ENCODE measurements at places on chromosomes 16 and 17.

GRCh38 chr17:2442166-2442565 lies 41.3 kb upstream of the MNT start:
- DNase-seq, result no peak

- DNase-seq, result no peak
These were observed 50.8 kb upstream of the JPH3 start for GRCh38 chr16:87551487-87551886.

- DNase-seq, result no peak
These were observed 870.2 kb upstream of the GOT2 start for GRCh38 chr16:59604354-59604753.

DNA sequence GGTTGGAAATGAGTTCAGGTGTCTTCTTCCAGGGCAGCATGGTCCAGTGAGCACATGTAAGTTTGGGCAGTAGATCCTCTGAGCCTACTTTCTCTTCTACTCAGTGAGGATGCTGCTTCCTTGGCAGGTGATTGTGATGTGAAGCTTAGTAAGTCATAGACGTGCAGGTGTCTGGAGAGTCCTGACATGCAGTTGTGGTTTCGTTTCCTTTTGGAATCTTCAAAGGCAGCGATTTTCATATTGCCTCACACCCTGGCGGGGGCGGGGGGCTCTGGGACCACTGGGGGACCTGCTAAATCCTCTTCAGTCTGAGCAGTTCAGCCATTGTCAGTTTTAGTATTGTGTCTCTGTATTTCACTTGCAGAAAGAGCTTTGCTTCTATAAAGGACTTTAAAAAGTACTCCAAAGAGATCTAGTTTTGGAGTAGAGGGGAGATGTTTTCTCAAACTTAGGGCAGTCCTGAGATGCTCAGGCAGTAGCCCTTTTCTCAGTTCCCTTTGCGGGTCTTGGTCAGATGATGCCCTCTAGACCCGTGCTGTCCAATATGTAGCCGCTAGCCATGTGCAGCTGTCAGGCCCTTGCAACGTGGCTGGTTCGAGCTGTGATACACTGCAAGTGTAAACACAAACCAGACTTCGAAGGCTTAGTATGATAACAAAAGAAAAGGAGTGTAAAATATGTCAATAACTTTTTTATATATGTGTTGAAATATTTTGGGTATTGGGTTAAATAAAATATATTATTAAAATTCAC lies 4.0 kb upstream of the CDK5R1 start:
- DNase-seq, result no peak

GRCh38 chr16:76653390-76654026 lies 376.3 kb downstream of the CNTNAP4 start:
- DNase-seq, result no peak

DNA sequence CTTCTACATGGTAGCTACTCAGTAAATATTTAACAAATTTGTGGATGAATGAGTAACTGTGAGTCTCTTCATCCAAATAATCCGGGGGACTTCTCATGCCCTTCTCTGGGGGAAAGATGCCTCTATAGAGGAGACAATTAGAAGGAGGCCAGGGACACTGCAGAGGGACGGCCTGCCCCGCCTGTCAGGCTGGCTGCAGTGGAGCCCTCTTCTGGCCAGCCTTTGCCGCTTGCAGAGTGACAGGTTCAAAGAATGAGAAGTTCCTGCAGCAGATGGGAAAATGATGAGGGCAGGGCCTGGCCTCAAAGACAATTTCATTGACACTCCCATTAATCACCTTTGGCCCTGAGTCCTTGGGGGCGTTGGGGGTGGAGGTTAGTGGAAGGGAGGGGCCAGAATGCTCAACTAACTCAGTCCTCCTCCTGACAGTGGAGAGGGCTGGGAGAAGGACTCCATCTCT lies 339.0 kb downstream of the MAF start:
- peak; percentile 27 for DNase-seq

DNA sequence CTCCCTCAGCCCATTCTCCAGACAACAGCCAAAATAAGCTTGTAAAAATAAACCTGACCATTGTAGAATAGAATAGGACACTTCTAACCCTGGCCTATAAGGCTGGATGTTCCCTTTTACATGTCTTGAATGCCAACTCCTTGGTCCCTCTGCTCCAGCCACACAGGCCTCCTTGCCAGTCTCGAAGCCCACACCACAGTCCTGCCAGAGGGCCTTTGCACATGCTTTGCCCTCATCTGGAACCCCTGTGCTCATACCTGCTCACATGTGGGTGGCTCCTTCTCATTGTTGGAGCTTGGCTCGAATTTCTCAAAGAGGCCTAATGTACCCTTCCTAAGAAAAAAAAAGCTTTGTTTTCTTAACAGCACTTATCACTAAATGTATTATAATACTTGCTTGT lies 5.4 kb upstream of the SLC12A3 start:
- DNase-seq, result no peak

DNA sequence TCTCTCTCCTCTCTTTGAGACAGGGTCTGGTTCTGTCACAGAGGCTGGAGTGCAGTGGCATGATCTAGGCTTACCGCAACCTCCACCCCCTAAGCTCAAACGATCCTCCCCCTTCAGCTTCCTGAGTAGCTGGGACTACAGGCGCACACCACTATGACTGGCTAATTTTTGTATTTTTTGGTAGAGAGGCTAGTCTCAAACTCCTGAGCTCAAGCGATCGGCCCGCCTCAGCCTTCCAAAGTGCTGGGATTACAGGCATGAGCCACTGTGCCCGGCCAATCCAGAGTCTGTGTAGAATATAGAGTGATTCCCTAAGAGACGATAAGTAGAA lies 65.8 kb upstream of the RPH3AL start:
- DNase-seq, result no peak

DNA sequence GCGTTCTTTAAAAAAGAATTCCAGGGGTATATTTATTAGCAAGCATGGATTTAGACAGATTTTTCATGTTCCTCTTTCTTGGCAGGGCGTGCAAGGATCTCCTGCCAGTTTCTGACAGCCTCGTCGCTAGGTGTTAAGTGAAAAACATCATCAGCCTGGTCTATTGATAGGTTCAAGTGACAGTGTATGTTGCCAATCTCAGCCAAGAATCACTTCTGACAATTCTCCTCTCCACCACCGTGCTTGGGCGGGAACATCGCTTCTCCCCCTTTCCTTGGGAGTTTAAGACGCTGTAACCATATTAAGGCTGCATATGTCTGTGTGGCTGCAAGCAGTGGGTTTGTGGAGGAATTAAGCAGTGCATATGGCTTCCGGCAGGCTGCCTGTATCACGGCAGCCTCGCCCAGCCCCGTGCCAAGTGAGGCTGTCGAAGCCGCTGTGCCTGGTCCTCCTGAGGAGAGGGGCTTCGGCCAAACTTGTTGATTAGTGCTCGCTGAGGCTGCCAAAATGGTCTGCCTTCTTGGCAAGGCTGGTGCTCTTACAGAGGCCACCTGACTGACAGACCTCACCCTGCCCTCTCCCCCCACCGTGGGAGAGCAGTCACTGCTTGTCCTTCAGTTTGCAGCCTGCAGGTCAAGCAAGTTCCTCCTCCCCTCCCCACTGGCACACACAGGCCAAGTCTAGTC lies 132.2 kb upstream of the MPHOSPH6 start:
- DNase-seq, result no peak

- DNase-seq, result no peak
These were observed 340.0 kb downstream of the XYLT1 start for GRCh38 chr16:17130733-17131132.

DNA sequence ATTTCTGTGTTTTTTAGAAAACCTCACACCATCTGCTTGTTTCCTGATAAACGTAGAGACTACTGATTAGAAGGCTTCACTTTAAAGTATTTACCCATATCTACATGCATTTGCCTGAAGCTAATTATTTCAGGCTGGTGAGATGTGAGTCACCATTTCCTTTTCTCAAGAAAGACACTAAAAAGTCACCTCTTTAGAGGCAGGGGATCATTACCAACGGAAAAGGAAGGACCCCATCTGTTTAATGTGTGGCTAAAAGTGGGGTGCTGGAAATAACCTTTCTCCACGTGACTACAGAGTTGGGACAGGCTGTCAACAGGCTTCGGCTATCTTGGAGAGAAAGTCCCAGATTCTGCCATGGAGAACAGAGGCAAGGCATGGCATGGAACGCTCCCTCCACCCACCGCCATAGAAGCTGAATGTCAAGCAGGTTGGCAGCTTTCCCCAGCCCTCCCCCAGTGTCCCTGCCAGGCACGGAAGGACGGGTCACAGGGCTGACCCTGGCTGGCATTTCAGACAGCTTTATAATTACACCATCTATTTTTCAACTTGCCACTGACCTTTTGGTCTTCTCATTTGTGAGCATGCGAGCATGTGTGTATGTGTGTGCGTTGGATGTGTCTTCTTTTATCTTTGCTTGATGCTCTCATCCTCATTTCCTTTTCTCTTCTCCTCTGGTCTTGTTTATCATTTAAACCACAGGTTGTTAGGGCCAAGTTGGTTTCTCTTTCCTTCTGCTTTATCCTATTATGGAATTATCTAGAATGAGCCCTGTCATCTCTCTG lies 157.0 kb downstream of the CPPED1 start:
- no peak for DNase-seq

GRCh38 chr16:11129378-11129781 lies 126.6 kb downstream of the SOCS1 start:
- DNase-seq, result peak; percentile 72

GRCh38 chr17:56111706-56112485 lies 41.4 kb upstream of the ANKFN1 start:
- DNase-seq, result no peak

GRCh38 chr17:8225813-8226535 lies 15.6 kb upstream of the AURKB start:
- DNase-seq, result no peak

GRCh38 chr17:27343977-27344607 lies 50.2 kb downstream of the WSB1 start:
- DNase-seq, result no peak

- no peak for DNase-seq
These were observed 13.9 kb upstream of the FZD2 start for GRCh38 chr17:44543213-44543904.

- no peak for DNase-seq
These were observed 20.6 kb upstream of the SLC35G3 start for GRCh38 chr17:35214631-35215273.

GRCh38 chr17:40032322-40033320 lies 17.4 kb downstream of the CSF3 start:
- DNase-seq, result no peak

DNA sequence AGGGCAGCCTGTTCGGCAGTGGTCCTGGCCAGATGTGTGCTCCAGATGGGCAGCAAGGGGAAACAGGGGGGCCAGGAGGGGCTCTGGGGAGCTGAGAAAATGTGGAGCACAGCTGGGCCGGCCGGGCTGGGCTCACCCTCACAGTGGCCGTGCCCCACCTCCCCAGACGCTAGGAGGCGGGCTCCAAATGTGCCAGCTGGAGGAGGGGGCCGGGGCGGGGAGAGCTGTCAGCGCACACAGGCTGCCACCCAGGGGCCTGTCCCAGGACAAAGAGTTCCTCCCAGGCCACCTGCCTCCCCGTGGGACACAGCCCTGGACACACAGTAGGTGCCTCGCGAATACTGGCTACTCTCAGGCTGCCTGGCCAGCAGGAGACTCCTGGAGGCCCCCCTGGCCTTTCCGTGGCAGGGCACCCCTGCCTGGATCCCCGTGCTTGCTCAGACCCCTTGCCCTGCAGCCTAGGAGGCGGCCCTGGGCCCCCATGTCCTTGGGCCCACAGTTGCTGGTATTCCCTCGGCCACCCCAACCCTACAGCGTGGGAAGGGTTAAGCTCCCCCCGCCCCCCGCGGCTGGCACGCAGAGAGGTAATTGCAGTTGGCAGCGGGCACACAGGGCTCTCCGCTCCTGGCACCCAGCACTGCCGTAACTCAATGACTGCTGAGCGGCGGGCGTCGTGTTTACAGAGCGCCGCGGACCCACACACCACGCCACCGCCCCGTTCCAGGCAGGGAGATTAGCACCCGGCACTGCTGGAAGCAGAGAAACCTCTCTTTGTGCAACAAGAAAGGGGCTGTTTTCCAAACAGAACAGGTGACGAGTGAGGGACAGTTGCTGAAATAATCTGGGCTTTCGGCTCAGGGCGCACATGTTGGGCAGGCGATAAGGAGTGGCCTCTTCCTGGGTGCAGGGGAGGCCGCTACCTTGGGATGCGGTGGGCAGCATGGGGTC lies 32.2 kb downstream of the BAHCC1 start:
- DNase-seq, result no peak

- DNase-seq, result no peak
These were observed 12.6 kb upstream of the RPL13 start for GRCh38 chr16:89547860-89548259.

- DNase-seq, result no peak
These were observed 9.9 kb downstream of the XYLT1 start for GRCh38 chr16:17460890-17461289.

DNA sequence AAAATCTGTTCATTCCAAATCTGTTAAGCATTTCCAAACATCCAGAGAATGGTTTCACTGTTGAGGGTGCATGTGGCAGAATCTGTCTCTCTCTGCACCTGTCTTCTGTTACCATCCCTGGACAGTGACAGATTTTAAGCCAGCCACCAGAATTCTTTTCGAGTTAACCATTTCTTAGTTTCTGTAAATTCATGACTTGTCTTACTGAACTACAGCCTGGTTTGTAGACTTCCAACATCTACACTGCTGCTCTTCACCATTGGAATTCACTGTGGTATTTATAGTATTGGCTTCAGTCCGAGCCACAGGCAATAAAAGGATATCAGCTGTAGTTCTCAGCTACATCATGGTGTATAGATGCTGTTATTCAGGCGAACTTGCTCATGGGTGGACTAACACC lies 47.6 kb downstream of the GOSR1 start:
- DNase-seq, result no peak

GRCh38 chr17:69401251-69401650 lies 13.2 kb upstream of the MAP2K6 start:
- DNase-seq, result no peak

- DNase-seq, result no peak
These were observed 25.2 kb downstream of the C17orf67 start for GRCh38 chr17:56808503-56808902.

DNA sequence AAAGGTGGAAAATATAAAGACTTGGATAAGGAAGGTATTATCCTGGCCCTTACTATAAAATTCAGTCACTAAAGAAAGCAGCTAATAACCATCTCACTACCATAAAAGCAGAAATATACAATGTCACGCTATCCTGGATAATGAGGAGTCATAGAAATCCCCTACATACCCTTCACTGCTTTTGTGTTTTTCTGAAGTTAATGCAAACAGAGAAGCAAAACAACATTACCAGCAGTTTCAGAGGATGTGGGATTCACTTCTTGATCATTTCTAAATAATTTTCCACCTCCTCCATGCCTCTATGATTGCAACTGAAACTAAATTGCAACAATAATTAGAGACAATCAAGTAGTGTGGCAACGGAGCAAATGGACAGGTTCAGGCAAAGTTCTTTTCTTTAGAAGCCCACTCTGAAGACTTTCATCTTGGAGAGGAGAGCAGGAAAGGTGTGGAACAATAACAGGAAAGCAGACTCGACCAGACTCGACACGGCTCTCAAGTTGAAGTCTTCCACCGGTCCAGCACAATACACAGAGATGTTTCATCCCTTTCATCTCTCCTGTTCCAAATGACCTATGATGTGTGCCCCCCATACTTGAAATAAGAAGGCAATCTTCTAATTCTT lies 10.2 kb downstream of the CYTH1 start:
- DNase-seq, result no peak
